ENCODE measurements at places on chromosomes 4 and X.

DNA sequence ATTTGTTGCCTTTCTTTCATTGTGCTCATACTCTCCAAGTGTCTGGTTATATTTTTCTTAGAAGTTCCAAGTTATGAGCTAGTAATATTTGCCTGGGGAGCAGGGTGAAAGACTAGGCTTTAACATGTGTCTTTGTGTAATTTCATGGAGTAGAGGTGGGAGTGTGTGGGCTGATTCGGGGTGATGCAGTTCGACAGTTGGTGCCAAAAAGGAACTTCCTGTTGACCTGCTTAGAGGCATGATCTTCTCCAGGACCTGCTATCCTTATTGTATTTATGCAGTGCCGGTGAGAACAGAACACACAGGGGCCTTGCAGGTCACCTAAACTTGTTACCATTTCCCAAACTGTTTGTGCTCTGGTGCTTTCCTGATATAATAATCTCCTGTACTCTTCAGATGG, 21.2 kb downstream of the USP53 start:
- DNase-seq = no peak

DNA sequence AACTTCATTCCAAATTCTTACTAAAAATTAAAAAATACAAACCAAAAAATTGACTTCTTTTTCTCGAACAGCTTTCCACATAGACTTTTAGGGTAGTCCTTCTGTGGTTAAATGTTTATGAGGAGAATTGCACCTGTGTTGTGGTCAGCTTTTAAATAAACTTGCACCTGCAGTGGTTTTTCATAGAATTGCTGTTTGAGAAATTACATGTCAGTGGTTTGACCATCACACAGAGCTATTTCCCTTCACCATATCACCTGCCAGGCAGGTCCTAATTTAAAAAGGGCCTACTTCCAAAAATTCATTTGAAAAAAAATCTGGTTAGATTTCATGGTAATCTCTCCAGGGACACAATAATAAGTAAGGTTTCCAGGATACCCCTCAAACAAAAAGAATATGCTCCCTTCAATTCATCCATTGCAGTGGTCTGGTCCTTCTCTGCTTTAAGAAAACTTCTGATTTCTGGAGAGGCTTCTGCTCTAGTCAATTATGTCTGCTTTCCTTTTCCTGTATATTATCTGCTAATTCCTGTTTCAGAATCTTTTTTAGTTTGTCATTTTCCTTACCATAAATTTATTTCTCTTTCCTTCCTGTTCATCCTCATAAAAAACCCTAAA, 9.8 kb upstream of the UTP3 start:
- DNase-seq = no peak

DNA sequence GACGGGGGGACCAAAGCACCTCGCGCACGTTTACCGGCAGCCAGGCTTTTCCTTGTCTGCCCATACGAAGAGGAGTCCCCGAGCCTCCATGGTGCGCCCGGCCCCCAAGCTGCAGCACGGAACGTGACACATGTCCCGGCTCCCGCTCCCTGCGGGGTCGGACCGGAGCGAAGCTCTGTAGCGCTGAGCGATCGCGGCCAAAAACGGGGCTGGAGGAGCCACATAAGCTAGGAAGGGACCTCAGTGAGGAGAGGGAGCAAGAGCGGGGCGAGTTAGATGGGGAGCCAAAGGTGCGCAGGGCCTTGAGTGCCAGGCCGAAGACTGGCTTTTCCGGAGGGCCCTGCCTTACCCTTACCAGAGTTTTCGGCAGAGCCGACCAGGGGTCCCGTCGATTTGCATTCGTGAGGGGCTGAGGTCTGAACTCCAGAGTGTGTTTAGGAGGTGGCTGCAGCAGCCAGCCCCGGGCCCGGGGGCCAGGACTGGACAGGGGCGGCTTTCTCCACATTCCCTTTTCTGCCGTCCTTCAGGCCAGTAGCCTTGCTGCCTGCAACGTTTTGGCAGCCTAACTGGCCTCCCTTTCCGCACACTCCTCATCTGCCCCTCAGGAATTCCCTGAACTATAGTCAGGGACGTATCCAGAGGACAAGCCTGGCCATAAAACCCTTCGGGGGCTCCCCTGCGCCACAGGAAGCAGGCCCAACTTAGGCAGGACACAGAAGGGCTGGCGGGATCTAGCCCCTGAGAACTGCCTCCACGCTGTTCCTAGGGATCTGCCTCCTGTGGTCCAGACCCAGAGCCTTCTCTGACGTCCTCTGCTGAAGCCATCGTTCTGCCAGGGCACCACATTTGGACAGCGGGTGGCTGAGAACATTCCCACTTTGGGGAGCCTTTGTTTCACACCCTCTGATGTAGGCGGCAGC, 689 bp downstream of the SSR4 start:
- DNase-seq = no peak

DNA sequence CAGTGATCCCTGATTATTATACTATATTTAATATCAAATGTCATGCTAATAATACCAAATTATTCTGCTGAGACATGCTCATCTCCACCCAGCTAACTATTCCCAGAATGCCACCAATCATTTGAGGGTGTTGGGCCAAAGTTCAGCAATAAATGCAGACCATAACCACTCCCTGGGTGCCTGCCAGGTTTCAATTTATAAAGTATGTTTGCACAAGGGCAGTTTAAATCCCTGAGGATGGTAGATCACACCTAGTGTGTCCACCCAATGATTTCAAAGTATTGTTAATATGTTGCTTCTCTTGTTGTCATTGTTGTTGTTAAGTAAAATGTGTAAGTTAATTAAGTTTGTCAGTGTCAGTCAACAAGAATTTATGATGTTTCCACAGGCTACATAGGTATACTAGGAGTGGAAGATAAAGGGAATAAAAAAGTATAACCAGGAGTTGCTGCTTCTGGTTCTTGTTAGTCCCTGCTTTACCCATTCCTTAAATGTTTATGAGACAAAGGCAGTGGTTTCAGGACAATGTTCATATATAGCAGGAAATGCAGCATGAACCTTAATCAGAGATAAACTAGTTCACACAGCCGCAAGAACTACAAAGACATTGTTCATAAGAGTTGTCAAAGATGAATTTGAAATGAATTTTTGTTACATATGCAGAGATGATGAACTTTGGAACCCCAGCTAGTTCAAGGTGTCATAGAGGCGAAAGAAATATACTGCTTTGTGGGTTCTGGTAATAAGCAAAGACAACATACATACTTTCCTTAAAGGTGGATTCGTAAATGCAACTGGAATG, 25.5 kb downstream of the HPGD start:
- no peak for DNase-seq

DNA sequence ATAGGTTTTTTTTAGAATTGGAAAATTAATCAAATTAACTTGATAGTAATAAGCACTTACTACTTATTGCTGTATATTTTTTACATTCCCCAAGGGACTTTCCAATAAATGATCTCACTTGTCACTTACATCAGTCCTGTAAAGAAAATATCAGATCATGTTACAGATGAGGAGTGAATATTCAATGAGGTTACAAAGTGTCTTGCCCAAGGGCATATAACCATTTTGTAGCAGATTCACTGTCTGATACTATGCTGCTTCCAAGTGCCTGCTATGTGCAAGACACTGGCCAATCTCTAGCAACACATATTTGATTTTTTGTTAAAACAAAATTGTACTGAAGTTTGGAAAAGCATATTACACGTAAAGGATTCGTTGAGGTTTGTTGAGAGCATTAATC, 1287.7 kb downstream of the FAM133A start:
- DNase-seq = no peak

All from NCI-H2107 (cell line).